ENCODE measurements at places on chromosomes 5 and 9.

GRCh38 chr5:33299621-33300208 lies 141.1 kb upstream of the TARS1 start:
- no peak for DNase-seq

- no peak for DNase-seq
Observed at GRCh38 chr5:20088361-20088760, 100.4 kb upstream of the CDH18 start.

DNA sequence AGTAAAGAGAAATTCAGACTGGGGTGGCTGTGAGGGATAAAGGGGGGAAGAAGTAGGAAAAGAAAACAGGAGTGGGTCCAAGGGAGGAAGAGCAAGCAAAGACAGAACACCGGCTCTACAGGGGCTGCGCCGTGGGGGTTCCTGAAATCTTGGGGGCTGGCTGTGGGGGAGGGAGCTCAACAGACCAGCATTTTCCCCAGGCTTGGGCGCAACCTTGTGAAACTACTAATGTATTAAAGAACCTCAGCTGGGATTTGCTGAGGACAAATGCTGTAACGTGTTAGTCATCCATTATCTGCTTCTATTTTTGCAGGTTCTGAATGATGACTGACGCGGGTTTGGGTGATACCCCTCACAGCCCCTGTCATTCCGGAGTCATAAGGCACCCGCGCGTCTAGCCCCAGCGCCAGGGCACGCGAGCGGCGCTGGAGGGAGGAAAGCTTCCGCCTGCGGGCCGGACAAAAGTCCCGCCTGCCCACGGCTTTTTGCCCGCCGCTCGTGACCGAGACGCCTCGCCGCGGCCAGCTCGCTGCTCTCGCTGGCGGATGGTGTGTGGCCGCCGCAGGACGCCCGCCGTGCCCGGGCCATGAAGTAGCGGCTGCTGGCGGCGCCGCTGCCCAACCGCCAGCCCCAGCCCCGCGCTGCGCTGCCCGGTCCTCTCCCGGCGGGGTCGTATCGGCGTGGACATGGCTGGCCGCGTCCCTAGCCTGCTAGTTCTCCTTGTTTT lies 110.6 kb downstream of the PAM start:
- peak; percentile 14 for DNase-seq

DNA sequence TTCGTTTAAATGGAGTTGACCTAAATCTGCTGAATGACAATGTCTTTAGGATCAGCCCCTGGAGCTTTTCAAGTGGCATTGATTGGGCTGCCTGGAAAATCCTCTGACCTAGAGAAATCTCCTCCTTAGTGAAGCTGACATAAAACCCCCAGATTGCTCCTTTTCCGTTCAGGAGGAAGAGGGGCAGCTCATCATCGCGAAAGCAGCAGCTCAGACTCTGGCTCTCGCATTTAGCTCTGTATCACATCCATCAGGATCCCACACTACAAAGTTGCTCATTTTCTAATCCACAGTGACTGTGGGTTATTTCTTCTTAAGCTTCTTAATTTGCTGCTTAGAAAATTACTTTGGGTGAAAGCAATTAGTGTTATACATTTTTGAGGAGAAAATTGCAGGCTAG lies 373.7 kb downstream of the ENC1 start:
- no peak for DNase-seq

Measured in stimulated activated CD8-positive, alpha-beta memory T cell treated with anti-CD3 and anti-CD28 coated beads, Interleukin-2, amount 100 ng/mL, for 1 hour (primary cell).